Smooth muscle cell of the coronary artery (primary cell): ENCODE measurements at places on chromosomes 11 and 22. TPM values are rescaled to one million over a fixed set of nuclear protein-coding genes. Genes with fewer than 3 reads are reported as not detected.

The SHISAL1 gene
- total RNA-seq = 2.5 and 6.5 TPM in 2 replicates

The MOV10L1 gene
- 0.23 and 16.9 TPM in 2 replicates for total RNA-seq

The OR4D6 gene
- not detected in 2 replicates for total RNA-seq

The E2F8 gene
- total RNA-seq = 0.08 TPM in 1 of 2 replicates, not detected in the other

The BIK gene
- total RNA-seq = not detected in 2 replicates

The XPNPEP3 gene
- 3.8 and 4.6 TPM in 2 replicates for total RNA-seq

The NPTXR gene
- 0.60 and 2.0 TPM in 2 replicates for total RNA-seq

The C11orf91 gene
- total RNA-seq = not detected in 2 replicates

The OR4C3 gene
- not detected in 2 replicates for total RNA-seq

The INTS4 gene
- 25.3 and 34.3 TPM in 2 replicates for total RNA-seq

The ADM2 gene
- total RNA-seq = 1.2 and 1.6 TPM in 2 replicates

The CCDC15 gene
- 0.23 and 0.90 TPM in 2 replicates for total RNA-seq

The GRK3 gene
- 0.53 and 0.59 TPM in 2 replicates for total RNA-seq

The TCN1 gene
- total RNA-seq = not detected in 2 replicates

The RAB36 gene
- total RNA-seq = 1.4 and 1.8 TPM in 2 replicates

The P4HA3 gene
- 6.1 and 19.2 TPM in 2 replicates for total RNA-seq

The SHISA8 gene
- not detected in 2 replicates for total RNA-seq

The UBQLN3 gene
- total RNA-seq = 0.08 TPM in 1 of 2 replicates, not detected in the other

The CCDC157 gene
- total RNA-seq = 0.59 and 1.6 TPM in 2 replicates

The MYO7A gene
- total RNA-seq = 0.08 and 0.23 TPM in 2 replicates

The NXPE1 gene
- total RNA-seq = not detected in 2 replicates

The LRP4 gene
- 7.7 and 8.6 TPM in 2 replicates for total RNA-seq

The SYCE3 gene
- total RNA-seq = not detected in 2 replicates

The KCNE3 gene
- total RNA-seq = 0.15 and 16.1 TPM in 2 replicates

The RBMXL2 gene
- 0.08 TPM in 1 of 2 replicates, not detected in the other for total RNA-seq

The FOSL1 gene
- total RNA-seq = 0.94 and 5.3 TPM in 2 replicates

The BTG4 gene
- not detected in 2 replicates for total RNA-seq
